Central memory CD8-positive, alpha-beta T cell (primary cell): ENCODE measurements at places on chromosomes 7 and 10.
A peak's percentile ranks its signal among the peaks of the same experiment; 100 is the strongest.

DNA sequence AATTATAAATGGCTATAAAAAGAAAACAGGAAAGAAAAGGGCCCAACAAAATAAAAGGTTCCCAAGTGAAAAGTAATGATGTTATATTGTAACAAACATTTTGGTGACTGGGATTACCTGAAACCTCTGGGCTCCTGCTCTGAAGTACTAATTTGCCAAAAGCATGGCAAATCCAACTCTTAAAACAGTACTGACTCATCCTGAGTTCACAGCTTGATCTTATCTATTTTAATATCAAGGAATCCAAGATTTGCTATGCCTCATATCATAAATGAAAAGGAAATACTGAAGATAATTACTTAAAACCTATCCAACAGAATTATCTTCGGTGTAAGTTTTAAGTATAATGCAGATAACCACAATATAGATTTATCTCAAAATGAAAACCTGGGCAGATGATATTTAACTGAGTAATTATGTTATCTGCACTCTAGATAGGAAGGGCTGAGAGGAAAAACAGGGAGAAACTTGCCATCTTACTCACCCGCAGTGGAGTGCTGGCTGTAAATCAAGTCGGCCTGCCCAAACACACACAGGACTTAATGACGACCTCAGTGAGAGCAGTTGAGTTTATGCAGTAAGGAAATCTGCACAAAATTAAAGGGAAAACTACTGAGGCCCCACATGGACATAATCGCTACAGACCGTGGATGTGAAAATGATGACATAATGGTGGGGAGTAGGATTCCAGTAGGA is 48.4 kb downstream of the MPP7 start:
- peaks cover 13% of the 10 kb centered on the region for H3K4me1 ChIP-seq
- H3K36me3 ChIP-seq = no peaks in the 10 kb centered on the region
- no peaks in the 10 kb centered on the region for H3K27me3 ChIP-seq
- DNase-seq = no peak
- H3K27ac ChIP-seq = no peak overlapping the region
- no peak overlapping the region for H3K4me3 ChIP-seq

DNA sequence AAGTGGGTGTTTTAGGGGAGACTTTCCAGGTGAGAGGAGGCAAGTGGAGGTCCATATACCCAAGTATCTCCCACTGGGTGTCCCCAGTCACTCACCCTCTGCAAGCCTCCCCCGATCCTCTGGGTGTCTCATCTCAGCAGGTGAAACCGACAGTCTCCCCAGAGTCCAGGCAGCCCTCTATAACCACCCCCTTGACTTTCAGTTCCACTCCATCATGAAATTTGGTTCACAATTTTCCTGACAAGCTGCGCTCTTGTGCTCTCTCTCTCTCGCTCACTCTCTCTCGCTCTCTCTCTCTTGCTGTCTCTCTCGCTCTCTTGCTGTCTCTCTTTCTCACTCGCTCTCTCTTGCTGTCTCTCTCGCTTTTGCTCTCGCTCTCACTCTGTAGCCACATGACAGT is 8.1 kb upstream of the RABGEF1 start:
- H3K36me3 ChIP-seq = peaks cover 5% of the 10 kb centered on the region
- no peaks in the 10 kb centered on the region for H3K27me3 ChIP-seq
- no peak for DNase-seq
- H3K4me1 ChIP-seq = peaks cover 30% of the 10 kb centered on the region

- no peaks in the 10 kb centered on the region for H3K27me3 ChIP-seq
- no peak overlapping the region for H3K27ac ChIP-seq
- no peaks in the 10 kb centered on the region for H3K36me3 ChIP-seq
- no peak overlapping the region for H3K4me3 ChIP-seq
Observed at GRCh38 chr10:25555865-25556264, 378.2 kb upstream of the MYO3A start.

DNA sequence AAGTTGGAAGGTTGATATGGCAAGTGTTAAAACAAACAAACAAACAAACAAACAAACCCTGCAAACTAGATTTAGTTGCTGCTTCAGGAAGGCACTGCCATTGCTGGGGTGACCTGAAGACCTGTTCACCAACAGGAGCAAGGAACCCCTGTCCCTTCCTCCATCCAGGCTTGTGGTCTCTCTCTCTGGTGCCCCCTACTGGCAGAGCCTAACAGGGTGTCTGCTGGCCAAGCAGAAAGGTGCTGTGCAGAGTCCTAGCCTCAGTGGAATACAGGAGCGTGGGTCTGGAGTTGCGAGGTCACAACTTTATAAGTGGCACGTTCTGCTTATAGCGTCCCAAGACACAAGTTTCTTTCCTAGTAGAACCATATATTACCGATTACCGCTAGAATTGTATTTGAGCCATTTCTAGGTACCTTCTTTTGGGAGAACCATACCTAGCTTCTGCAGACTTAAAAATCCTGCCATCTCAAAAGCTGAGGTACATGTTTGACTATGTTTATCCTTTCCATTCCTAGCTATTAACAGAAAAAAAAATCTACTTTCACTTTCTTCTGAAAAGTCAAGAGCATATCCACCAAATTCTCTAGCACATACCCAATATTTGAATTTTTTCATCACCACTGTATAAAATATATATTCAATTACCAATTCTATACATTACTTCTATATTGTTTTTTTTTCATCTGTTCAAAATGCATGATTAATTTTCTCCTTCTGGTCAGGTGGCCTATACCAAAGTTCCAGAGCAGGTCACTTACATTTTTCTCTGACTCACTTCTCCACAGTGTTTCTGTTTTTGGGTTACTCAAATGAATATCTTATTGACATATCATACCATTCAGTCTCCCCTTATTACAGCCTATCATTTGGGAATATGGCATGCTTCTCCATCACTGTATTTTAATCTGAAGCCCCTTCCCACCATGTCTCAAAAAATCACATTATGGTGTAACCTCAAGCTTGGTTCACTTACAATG is 29.1 kb upstream of the CALD1 start:
- no peak overlapping the region for H3K27ac ChIP-seq
- H3K4me3 ChIP-seq = no peak overlapping the region
- H3K27me3 ChIP-seq = peaks cover 26% of the 10 kb centered on the region
- no peaks in the 10 kb centered on the region for H3K4me1 ChIP-seq
- no peaks in the 10 kb centered on the region for H3K36me3 ChIP-seq

DNA sequence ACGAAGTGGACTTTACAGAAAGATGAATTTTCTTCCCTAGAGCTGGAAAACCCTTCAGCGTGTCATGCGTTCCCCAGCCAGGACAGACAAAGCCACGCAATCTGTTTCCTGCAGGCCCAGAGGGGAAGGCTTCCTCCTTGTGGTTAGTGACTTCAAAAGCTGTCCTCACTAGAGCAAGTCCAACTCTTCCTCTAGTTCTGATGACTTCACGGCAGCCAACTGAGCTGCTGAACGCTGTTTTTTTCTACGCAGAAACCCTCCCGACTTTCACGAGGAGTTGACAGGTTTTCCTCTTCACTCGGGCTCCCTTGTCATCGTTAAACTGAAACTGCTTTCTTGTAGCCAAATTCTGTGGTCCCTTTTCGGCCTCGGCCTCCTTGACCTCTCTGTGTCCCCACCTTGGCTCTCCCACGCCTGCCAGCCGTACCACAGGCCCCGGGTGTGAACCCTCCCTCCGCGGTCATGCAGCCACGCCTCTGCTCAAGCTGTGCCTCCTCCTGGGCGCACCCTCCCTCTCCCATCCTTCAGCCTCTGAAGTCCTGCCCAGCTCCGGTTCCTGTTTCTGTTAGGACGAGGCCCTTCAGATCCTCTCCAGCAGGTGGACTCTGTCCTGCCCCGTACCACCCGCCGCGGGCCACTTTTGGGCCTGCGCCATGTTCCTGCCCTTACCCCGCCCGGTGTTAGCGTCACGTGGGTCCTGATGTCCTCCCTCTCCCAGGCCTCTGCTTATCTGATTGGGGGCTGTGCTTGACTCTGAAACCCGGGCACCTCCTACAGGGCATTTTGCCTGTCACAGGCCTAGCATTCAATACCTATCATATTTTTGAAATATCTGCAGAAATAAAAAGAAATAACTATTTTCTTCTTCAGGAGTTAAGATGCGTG is 39.3 kb downstream of the CUX1 start:
- peaks cover 5% of the 10 kb centered on the region for H3K36me3 ChIP-seq
- peak; percentile 65 for DNase-seq
- peak overlapping the region; percentile 95 for H3K27ac ChIP-seq

GRCh38 chr7:477626-478220 is 41.9 kb downstream of the PDGFA start:
- H3K27me3 ChIP-seq = no peaks in the 10 kb centered on the region
- no peak overlapping the region for H3K4me3 ChIP-seq
- no peak overlapping the region for H3K27ac ChIP-seq
- H3K4me1 ChIP-seq = no peaks in the 10 kb centered on the region
- no peak for DNase-seq

DNA sequence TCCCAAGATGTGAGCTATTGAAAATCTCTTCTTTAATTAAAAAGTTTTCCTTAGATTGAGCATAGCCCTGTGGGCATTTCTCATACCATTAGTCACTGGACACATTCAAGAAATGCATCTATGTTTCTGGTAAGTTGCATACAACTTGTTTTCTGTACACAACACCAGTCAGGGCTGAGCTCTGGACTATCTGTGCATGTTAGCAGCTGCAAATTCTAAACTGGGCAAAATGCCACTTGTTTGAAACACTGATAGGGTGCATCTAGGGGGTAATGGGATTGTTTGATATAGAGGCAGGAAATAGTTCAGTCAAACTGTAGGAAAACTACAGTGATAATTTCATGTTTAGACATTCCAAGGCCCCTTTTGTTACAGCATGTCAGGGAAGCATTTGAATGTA is 145.6 kb upstream of the NPY start:
- H3K36me3 ChIP-seq = no peaks in the 10 kb centered on the region
- peaks cover 54% of the 10 kb centered on the region for H3K27me3 ChIP-seq
- DNase-seq = no peak
- peaks cover 15% of the 10 kb centered on the region for H3K4me1 ChIP-seq
- no peak overlapping the region for H3K27ac ChIP-seq

DNA sequence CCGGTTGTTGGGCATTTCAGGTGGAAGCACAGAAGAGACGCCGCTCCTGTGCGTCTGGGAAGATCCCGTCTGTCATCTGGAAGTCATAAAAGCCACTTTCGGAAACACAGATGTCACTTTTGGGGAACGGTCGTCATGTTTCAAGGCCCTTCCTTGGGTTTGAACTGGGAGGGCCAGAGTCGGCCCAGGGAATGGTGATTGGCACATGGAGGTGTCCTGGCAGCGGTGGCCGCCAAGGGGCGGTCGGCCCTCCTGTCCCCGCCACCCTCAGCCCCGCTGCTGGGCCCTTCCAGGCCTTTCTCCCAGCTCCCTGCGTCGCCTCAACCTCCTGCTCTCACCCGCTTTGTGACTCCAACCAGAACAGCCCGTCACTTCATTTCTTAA is 115.2 kb upstream of the SFMBT2 start:
- no peak for DNase-seq
- H3K36me3 ChIP-seq = no peaks in the 10 kb centered on the region
- H3K27me3 ChIP-seq = peaks cover 5% of the 10 kb centered on the region
- peaks cover 12% of the 10 kb centered on the region for H3K4me1 ChIP-seq

GRCh38 chr7:92788559-92789183 is 47.7 kb downstream of the CDK6 start:
- H3K27ac ChIP-seq = no peak overlapping the region
- no peaks in the 10 kb centered on the region for H3K36me3 ChIP-seq
- no peak overlapping the region for H3K4me3 ChIP-seq
- no peaks in the 10 kb centered on the region for H3K27me3 ChIP-seq

- peaks cover 20% of the 10 kb centered on the region for H3K36me3 ChIP-seq
- peak overlapping the region; percentile 89 for H3K27ac ChIP-seq
- H3K27me3 ChIP-seq = no peaks in the 10 kb centered on the region
- H3K4me1 ChIP-seq = peaks cover 34% of the 10 kb centered on the region
- DNase-seq = no peak
Observed at GRCh38 chr10:97333351-97333600, 1.3 kb downstream of the FRAT2 start.

GRCh38 chr7:1754345-1754908 is 84.3 kb downstream of the ELFN1 start:
- no peaks in the 10 kb centered on the region for H3K36me3 ChIP-seq
- H3K27me3 ChIP-seq = peaks cover 35% of the 10 kb centered on the region
- DNase-seq = no peak
- no peak overlapping the region for H3K4me3 ChIP-seq
